ELR (cell line): ENCODE measurements at places on chromosomes 16 and 17.

DNA sequence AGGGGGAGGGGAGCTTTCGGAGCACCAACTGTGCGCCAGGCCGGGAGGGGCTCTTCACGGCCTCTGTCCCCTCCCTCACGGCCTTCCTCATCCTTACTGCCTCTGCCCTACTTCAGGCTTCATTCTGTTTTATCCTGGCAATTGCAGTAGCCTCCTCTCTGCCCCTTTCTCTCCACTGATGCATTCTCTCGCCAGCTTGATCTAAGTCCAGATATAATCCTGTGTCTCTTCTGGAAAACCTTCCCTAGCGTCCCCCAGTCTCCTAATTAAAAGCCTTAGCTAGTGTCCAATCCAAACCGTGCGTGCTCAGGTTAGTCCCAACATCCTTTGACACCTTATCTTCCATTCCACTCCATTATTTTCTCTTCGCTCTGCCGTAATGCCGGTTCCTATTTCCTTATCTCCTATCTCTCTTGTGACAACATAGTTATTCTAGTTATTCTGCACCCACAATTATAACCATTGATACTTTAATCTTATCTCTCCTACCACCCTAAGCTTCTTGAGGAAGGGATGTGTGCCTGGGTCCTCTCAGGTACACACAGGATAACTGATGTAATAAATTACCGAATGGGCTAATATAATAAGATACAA is 869 bp downstream of the ZNF48 start:
- no peak for DNase-seq

DNA sequence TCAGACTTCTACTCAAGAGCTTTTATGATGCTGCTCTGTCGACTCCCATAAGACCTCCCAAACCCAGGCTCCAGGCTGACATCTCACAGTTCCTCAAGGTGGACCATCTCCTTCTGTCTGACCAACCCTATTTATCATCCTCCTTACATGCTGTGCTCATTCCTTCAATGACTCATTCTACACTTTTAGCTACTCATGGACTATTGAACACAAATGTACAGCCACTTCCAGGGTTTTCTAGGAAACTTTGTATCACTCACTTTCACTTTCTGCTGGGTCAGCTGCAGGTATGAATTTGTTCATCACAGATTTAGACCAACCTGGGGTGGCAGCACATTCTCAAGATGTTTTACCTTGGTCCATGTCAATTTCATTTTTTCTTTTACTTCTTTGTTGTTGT is 162.4 kb upstream of the FAM20A start:
- peak; percentile 75 for DNase-seq

- DNase-seq = no peak
Measured at GRCh38 chr16:59899940-59900339, 1165.8 kb upstream of the GOT2 start.

- DNase-seq = peak; percentile 46
Measured at GRCh38 chr17:17840751-17841591, 4.2 kb upstream of the SREBF1 start.

GRCh38 chr16:10972819-10973464 is 28.6 kb downstream of the CLEC16A start:
- DNase-seq = no peak

GRCh38 chr16:23026784-23027362 is 122.4 kb downstream of the USP31 start:
- peak; percentile 15 for DNase-seq

GRCh38 chr16:80029761-80030481 is 429.4 kb upstream of the MAF start:
- no peak for DNase-seq

DNA sequence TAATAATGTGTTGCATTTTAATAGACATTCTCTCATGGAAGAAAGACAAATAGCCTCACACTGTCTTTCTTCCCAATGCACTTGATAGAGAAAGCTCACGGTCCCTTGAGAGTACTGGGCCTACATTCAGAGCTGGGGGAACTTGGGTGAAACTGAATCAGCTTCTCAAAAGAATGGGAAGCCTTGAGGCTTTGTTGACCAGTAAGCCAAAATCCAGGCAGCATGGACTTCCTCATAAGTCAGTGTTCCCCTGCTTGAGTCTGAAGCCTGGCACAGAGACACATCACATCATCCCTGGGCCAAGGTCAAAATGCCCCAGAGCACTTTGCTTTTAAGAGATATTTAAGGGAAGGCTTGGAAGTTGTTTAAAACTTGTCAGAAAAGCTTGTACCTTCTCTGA is 302.2 kb upstream of the SALL1 start:
- no peak for DNase-seq
